ENCODE measurements at places on chromosomes 13 and 19. TPM values are rescaled to one million over a fixed set of nuclear protein-coding genes. Genes with fewer than 3 reads are reported as not detected.

GRCh38 chr19:55392820-55393761 lies 7.4 kb downstream of the RPL28 start:
- no peak for DNase-seq

Gene CEACAM16
- not detected for polyA plus RNA-seq

Gene CDC34
- 72.0 TPM for polyA plus RNA-seq

GRCh38 chr13:113584870-113585671 lies 518 bp downstream of the TFDP1 start:
- DNase-seq: no peak

- DNase-seq: no peak
These were observed 6.9 kb upstream of the TNFRSF19 start for GRCh38 chr13:23563085-23563845.

Gene ZNF441
- polyA plus RNA-seq: 3.1 TPM

- DNase-seq: no peak
These were observed 183.9 kb upstream of the TSHZ3 start for GRCh38 chr19:31533114-31533513.
